ENCODE measurements at places on chromosomes 16 and 17.

DNA sequence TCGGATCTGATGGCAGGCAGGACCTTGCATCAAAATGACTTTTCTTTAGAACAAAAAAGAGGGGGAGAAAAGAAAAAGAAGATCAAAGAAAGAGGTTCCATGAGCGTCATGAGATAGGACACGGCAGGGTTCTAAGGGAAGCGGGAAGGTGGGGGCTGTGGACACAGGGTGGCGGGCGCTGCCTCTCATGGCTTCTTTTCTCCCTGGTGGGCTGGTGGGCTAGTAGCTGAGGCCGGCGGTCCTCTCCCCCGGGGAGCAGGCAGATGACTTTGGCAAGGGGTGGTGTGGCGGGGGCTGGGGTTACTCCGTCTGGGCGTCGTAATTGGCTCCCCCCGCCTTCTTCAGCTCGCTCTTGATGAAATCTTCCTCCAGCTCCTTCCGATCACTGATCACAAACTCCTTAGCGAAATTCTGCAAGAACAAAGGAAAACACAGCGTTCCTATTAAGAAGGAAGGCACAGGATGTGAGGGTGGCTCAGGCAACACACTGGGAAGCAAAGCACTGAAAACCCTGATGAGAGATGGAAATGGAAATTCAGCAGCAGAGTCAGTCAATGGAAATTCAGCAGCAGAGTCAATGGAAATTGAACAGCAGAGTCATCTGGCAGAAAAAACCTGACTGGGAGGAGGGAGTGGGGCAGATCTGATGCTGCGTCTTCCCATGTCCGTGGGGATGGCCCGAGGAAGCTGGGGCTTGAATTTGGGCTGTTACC lies 51.2 kb downstream of the COTL1 start:
- no peaks in the 10 kb centered on the region for H3K27me3 ChIP-seq
- no peak overlapping the region for H3K4me3 ChIP-seq
- H3K4me1 ChIP-seq = peaks cover 9% of the 10 kb centered on the region
- no peak for DNase-seq
- no peak overlapping the region for H3K27ac ChIP-seq
- no peaks in the 10 kb centered on the region for H3K36me3 ChIP-seq

DNA sequence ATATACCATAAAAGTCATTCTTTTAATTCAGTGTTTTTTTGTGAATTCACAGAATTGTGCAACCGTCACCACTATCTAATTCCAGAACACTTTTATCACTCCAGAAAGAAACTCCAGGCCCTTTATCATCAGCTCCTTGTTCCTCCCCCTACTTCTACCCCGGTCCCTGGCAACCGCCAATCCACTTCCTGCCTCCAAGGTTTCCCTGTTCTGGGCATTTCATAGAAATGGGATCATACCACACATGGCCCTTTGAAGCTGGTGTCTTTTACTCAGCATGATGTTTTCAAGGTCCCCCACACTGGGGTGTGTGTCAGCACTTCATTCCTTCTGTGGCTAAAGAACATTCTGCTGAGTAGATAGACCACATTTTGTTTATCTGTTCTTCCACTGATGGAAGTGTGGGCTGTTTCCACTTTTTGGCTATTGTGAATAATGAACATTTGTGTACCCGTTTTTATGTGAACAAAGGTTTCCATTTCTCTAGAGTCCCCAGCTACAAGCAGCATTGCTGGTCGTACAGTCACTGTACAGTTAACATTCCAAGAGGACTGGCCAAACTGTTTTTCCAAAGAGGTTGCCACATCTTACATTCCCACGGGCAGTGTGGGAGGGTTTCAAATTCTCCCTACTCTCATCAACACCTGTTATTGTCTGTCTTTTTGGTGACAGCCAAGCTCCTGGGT lies 75.8 kb upstream of the ZNF469 start:
- DNase-seq = no peak
- H3K27ac ChIP-seq = no peak overlapping the region
- no peak overlapping the region for H3K4me3 ChIP-seq
- H3K36me3 ChIP-seq = no peaks in the 10 kb centered on the region
- H3K27me3 ChIP-seq = no peaks in the 10 kb centered on the region

- no peaks in the 10 kb centered on the region for H3K36me3 ChIP-seq
- no peak overlapping the region for H3K4me3 ChIP-seq
- no peaks in the 10 kb centered on the region for H3K4me1 ChIP-seq
- no peak overlapping the region for H3K27ac ChIP-seq
These were observed 70.4 kb upstream of the CACNG5 start for GRCh38 chr17:66764506-66764905.

DNA sequence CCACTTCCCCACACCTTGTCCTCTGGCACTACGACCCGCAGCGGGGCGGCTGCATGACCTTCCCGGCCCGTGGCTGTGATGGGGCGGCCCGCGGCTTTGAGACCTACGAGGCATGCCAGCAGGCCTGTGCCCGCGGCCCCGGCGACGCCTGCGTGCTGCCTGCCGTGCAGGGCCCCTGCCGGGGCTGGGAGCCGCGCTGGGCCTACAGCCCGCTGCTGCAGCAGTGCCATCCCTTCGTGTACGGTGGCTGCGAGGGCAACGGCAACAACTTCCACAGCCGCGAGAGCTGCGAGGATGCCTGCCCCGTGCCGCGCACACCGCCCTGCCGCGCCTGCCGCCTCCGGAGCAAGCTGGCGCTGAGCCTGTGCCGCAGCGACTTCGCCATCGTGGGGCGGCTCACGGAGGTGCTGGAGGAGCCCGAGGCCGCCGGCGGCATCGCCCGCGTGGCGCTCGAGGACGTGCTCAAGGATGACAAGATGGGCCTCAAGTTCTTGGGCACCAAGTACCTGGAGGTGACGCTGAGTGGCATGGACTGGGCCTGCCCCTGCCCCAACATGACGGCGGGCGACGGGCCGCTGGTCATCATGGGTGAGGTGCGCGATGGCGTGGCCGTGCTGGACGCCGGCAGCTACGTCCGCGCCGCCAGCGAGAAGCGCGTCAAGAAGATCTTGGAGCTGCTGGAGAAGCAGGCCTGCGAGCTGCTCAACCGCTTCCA lies 2.6 kb downstream of the METTL26 start:
- H3K4me3 ChIP-seq = no peak overlapping the region
- no peaks in the 10 kb centered on the region for H3K27me3 ChIP-seq
- H3K4me1 ChIP-seq = peaks cover 21% of the 10 kb centered on the region
- H3K27ac ChIP-seq = no peak overlapping the region
- no peaks in the 10 kb centered on the region for H3K36me3 ChIP-seq
- no peak for DNase-seq

GRCh38 chr16:21120976-21121520 lies 29.6 kb downstream of the DNAH3 start:
- H3K27ac ChIP-seq = no peak overlapping the region
- no peaks in the 10 kb centered on the region for H3K36me3 ChIP-seq
- no peak overlapping the region for H3K4me3 ChIP-seq
- no peak for DNase-seq
- H3K27me3 ChIP-seq = no peaks in the 10 kb centered on the region
- no peaks in the 10 kb centered on the region for H3K4me1 ChIP-seq

DNA sequence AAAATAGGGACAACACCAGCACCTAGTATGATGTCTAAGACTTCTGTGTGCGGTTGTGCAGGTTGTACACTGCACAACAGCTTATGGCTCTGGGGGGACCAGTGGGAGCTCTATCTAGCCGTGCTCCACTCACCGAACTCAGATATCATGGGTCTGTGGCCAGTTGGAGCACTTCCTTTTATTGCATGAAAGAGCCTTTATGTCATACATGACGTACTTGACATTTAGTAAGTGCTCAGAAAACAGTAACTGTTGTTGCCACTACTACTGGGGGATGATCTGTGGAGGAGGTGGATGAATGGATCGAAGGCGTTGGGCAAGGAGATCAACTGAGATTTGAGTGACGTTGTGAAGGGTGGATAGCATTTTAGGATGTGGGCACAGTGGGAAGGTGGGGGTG lies 368.8 kb downstream of the SNX29 start:
- DNase-seq = no peak
- H3K4me3 ChIP-seq = no peak overlapping the region
- no peak overlapping the region for H3K27ac ChIP-seq
- H3K27me3 ChIP-seq = no peaks in the 10 kb centered on the region
- no peaks in the 10 kb centered on the region for H3K36me3 ChIP-seq
- H3K4me1 ChIP-seq = peaks cover 14% of the 10 kb centered on the region

- H3K27me3 ChIP-seq = peaks cover 11% of the 10 kb centered on the region
- no peak overlapping the region for H3K4me3 ChIP-seq
- H3K4me1 ChIP-seq = no peaks in the 10 kb centered on the region
- H3K36me3 ChIP-seq = no peaks in the 10 kb centered on the region
These were observed 115.6 kb upstream of the CDH5 start for GRCh38 chr16:66250686-66251431.

- no peaks in the 10 kb centered on the region for H3K36me3 ChIP-seq
- no peak for DNase-seq
- no peak overlapping the region for H3K4me3 ChIP-seq
- no peaks in the 10 kb centered on the region for H3K27me3 ChIP-seq
- H3K4me1 ChIP-seq = peaks cover 9% of the 10 kb centered on the region
These were observed 21.5 kb upstream of the MMD start for GRCh38 chr17:55442953-55443683.

DNA sequence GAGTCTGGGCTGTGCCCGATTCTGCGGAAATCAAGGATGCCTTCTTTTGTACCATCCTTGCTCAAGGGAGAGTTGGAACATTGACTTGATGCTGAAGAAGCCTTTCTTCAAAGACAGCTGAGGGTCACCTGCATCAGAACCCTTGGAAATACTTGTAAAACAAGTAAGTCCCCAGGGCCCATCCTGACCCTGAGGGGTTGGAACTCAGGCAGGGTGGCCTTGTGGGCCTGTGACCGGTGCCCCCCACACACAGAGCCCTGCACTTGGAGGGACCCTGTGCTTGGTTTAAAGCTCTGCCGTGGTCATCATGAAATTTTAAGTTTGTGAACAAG lies 56.9 kb downstream of the WIPI1 start:
- peaks cover 27% of the 10 kb centered on the region for H3K4me1 ChIP-seq
- no peaks in the 10 kb centered on the region for H3K36me3 ChIP-seq
- no peak for DNase-seq
- H3K27me3 ChIP-seq = no peaks in the 10 kb centered on the region

- H3K4me1 ChIP-seq = no peaks in the 10 kb centered on the region
- peak; percentile 51 for DNase-seq
- H3K27ac ChIP-seq = no peak overlapping the region
These were observed 15.5 kb downstream of the VPS35 start for GRCh38 chr16:46673320-46674013.

DNA sequence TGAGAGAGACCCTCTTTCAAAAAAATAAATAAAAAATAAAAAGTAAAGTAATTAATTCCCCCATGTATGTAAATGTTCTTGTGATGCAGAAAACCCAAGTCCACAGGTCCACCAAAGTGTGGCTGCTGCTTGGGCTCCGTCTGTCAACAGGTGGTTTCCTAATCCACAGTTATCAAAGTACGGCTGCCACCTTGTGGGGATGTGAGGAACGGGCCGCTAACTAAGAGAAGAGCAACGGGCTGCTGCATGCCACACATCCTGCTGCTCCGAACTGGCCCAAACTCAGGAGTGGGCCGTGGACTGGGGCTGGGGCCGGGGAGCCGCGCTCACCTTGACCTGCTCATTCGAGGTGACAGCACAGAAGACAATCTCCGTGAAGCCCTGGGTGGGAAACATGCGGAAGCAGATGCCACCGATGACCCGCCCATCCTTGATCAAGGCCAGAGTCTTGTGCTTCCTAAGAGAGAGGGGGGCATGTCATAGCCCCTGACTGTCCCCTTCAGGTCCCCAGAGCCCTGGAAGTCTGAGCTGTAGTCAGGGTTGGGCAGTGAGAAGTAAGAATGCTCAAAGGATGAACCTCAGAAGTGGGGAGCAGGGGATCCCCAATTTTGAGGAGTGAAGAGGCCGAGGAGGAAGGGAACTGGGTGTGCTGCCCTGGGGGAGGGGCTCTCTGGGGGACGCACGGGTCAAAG lies 4.3 kb downstream of the KAT2A start:
- H3K4me1 ChIP-seq = peaks cover 24% of the 10 kb centered on the region
- peak; percentile 44 for DNase-seq
- no peak overlapping the region for H3K4me3 ChIP-seq
- peaks cover 3% of the 10 kb centered on the region for H3K36me3 ChIP-seq
- no peak overlapping the region for H3K27ac ChIP-seq

DNA sequence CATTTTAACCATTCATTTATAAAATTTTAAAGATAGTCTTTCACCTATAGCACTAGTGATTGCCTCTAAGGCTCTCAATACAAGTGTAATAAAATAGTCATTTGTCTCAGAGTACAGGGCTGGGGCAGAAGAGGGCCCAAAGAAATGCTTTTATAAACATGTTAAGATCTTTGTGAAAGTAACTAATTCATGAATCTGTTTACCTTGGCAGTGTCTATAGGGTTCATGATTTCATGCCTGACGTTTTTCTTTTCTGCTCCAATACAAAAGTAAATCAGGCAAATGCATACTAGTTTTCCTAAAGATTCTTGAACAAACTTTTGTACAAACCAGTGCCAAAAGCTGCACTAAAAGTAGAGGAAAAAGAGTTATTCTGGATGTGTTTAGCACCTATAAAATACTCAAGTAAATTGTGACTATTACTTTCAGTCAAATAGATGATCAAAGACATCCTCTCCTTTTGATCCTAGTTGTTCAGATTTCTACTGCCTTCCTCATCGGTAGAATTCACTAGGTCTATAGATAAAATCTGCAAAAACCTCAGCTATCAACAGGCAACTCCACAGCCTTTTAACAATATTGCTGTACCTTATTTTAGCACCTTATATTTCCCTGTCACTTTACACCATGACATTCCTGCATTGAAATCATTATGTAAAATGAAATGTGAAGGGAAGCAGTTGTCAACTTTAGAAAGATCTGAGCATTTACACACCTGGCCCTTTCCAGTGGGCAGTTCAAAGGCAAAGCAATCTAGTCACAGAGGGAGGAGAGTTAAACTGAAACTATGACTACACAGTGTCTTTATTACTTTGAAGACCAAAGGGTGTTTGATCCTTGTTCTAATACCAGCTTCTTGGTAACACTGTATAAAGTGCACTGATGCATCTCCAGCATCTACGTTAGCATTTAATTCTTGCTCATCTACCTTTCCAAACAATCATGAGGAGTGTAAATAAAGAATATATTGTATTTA lies 100.0 kb upstream of the MED13 start:
- peak; percentile 83 for DNase-seq
- no peaks in the 10 kb centered on the region for H3K27me3 ChIP-seq
- H3K4me1 ChIP-seq = peaks cover 70% of the 10 kb centered on the region
- peak overlapping the region; percentile 11 for H3K4me3 ChIP-seq
- no peaks in the 10 kb centered on the region for H3K36me3 ChIP-seq
- H3K27ac ChIP-seq = peak overlapping the region; percentile 51

DNA sequence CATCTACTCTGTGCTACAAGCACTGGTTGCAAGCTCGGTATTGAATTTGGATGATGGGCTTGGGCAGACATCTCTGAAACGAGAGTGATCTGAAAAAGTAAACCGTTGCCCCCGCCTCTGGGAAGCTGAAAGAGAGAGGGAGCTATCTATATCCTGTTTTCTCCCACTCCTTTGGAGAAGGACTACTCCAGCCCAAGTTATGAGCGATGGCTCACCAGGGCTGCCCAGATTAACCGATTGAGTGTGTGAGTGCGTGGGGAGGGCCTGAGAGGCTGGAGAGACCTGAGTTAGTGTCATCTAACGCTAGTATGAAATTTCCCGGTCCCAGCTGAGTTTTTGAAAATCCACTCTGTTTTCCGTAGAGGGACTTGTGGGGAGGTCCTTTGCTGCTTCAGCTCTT lies 11.5 kb downstream of the MGAT5B start:
- no peaks in the 10 kb centered on the region for H3K36me3 ChIP-seq
- no peaks in the 10 kb centered on the region for H3K4me1 ChIP-seq
- DNase-seq = no peak
- H3K27ac ChIP-seq = no peak overlapping the region

Data from HCT116 (cell line).